Inflammatory macrophage treated with lipopolysaccharide for 4 hours (primary cell): ENCODE measurements at places on chromosomes 4 and X.

DNA sequence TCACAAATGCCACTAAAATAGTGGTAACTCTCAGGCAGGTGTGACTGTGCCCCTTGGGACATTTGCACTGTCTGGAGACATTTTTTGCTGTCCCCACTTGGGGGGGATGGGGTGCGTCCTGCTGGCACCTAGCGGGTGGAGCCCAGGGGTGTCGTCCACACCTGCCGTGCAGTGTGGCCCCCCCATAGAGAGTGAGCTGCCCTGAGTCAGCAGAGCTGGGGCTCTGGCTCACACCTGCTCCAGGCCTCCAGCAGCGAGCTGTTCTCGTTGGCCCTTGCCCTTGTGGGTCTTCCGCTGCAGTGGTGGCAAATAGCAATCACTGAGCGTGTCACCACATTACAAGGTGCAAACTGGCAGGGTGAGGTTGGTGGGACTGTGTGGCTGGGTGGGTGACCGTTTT is 64.6 kb downstream of the CLDN34 start:
- DNase-seq: no peak

DNA sequence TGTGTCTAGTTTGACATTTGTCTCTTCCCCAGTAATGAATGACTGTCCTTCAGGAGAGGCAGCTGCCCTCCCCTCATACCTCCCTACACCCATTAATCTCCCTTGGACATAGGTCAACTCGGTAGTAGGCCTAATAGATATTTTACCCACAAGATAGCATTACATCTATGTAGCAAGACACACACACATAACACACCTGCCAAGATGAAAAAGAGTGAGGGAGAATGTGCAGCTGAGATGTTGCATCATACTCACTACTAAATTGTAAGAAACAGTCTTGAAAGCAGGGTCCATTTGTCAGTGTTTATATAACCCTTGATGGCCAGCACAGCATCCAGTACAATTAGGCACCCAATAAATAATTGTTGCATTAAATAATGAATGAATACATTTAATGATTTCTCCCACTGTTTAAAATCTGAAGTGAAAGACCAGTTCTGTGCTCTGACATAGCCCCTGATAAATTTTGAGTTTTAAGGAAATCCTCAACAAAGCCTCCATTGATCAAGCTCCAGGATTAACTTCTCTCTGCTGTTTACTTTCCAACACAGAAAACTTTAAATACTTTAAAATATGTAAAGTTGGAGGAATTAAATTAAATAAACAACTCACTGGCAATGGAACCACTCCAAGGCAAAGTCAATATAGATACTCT is 440.8 kb upstream of the RASGEF1B start:
- DNase-seq: no peak

DNA sequence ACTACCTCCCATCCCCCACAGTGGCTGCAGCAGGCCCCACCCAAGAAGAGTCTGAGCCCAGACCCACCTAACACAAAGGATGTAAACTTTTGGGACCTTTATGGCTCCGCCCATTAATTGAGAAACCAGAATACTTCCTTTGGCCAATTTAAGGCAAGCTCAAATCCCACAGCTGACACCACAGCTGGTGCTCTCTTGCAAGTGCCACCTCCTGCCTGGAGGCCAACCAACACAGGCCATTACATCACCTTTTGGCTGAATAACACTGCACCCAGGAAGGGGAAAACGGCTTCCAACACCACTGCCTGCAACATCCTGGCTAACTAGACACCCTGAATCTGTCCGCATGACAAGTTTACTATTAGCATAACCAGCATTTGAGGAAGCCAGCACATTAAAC is 248.8 kb downstream of the PRDM5 start:
- no peak for DNase-seq

DNA sequence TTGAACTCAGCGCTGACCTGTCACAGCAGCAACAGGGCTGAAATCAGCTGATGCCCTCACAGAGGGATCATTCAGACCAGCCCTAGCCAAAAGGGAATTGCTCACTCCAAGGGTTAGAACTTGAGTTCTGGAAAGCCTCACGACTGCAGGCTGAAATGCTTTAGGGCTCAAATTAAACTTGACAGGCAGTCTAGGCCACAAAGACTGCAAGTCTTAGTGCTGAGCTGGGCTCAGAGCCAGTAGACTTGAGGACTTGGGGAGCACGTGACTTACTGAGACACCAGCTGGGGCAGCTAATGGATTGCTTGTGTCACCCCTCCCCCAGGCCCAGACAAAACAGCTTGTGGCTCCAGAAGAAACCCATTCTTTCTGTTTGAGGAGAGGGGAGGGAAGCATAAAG is 119.0 kb upstream of the SLC6A14 start:
- DNase-seq: no peak

- no peak for DNase-seq
Observed at GRCh38 chr4:146647615-146648460, 9.1 kb downstream of the POU4F2 start.
